Esophagus muscularis mucosa (tissue), 4 donors: ENCODE measurements at places on chromosomes 16 and 17. TPM values are rescaled to one million over a fixed set of nuclear protein-coding genes. Genes with fewer than 3 reads are reported as not detected.
A peak's percentile ranks its signal among the peaks of the same experiment; 100 is the strongest.

Gene SLC47A1
- 1.8 TPM for total RNA-seq

Gene ABCC6
- total RNA-seq: 0.26 TPM

Gene CHP2
- not detected for total RNA-seq

Gene MARCHF10
- not detected for total RNA-seq

Gene SUMO2
- total RNA-seq: 92.3 TPM

- H3K27ac ChIP-seq: peak overlapping the region; percentile 95
- DNase-seq: no peak
- H3K4me3 ChIP-seq: peak overlapping the region; percentile 92
- peaks cover 28% of the 10 kb centered on the region for H3K36me3 ChIP-seq
- no peaks in the 10 kb centered on the region for H3K27me3 ChIP-seq
Observed at GRCh38 chr17:78361225-78361701, 1.4 kb upstream of the SOCS3 start.

GRCh38 chr16:23323224-23324030, 21.3 kb downstream of the SCNN1B start:
- no peaks in the 10 kb centered on the region for H3K27me3 ChIP-seq
- peaks cover 7% of the 10 kb centered on the region for H3K4me1 ChIP-seq
- no peaks in the 10 kb centered on the region for H3K36me3 ChIP-seq

DNA sequence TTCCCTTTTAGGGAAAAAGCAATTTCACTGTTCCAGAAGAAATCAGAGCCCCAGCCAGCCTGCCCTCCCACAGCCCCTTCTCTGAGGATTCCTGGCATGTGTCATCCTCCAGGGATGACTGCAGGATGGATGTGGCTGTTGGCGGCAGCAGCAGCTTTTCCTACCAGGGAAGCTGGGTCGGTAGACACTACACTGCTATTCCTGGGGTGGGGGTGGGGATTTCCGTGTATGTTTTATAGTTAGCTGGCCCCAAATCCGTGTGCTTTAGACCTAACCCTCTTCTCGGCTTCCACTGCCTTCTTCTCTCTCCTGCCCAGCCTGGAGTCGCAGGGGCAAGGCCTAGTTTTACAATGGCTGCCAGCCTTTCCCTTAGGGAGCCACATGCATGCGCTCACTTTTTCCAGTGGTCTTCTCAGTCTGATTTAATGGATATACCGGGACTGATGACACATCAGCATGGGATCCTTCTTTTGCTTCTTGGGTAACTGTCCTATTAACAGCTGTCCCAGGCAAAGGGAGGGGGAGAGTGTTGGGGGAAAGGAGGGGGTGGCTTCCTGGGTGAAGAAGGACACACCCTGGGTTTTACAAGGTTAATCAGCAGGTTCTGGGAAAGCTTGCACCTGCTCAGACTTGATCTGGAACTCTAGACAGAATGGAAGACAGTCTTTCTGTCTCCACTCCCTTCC, 2.7 kb upstream of the NFE2L1 start:
- no peak overlapping the region for H3K27ac ChIP-seq
- no peak overlapping the region for H3K4me3 ChIP-seq
- no peaks in the 10 kb centered on the region for H3K36me3 ChIP-seq

- H3K4me3 ChIP-seq: no peak overlapping the region
- no peak for DNase-seq
- no peaks in the 10 kb centered on the region for H3K27me3 ChIP-seq
- peaks cover 23% of the 10 kb centered on the region for H3K4me1 ChIP-seq
Observed at GRCh38 chr17:73767696-73768095, 123.5 kb upstream of the SDK2 start.
